ENCODE measurements at places on chromosomes 1 and 21.

GRCh38 chr1:69528376-69528775, 39.3 kb upstream of the LRRC7 start:
- no peak for ATAC-seq

DNA sequence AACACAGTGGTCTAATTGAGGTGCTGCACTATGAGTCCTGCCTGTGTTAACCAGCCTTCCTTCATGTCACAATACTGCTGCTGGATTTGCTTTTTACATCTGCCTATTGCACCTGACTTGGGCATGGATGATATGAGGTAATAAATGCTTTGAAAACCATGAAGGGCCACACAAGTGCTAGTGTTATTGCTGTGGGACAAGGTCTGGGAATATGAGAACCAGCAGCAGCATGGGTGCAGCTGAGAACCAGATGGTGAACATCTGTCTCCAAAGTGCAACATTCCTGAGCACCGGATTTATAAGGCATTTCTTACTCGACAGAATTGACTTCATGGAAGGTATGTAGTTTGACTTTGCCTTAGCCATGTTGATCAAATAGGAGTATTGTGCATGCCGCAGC, 16.6 kb downstream of the TRIM45 start:
- ATAC-seq = no peak

DNA sequence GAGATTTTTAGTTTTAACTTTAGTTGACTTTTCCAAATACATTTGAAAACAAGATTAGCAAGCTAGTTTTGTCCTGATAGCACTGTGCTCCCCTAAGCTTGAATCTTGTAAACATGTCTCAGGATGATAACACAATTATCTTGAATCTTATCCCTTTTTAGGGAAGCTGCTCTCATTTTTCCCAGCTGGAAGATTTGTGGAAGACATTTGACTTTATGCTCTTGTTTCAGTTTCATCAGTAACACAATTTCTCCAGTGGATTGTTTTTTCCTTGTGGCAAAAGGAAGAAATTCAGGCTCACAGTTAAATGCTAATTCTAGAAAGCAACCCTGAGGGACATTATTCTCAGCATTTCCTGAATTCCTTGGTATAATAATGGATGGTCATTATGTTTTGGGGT, 88.8 kb downstream of the CDC7 start:
- no peak for ATAC-seq

- ATAC-seq = no peak
Measured at GRCh38 chr1:170623171-170623570, 40.8 kb upstream of the PRRX1 start.

- no peak for ATAC-seq
Measured at GRCh38 chr1:1529936-1530335, 10.5 kb downstream of the TMEM240 start.

DNA sequence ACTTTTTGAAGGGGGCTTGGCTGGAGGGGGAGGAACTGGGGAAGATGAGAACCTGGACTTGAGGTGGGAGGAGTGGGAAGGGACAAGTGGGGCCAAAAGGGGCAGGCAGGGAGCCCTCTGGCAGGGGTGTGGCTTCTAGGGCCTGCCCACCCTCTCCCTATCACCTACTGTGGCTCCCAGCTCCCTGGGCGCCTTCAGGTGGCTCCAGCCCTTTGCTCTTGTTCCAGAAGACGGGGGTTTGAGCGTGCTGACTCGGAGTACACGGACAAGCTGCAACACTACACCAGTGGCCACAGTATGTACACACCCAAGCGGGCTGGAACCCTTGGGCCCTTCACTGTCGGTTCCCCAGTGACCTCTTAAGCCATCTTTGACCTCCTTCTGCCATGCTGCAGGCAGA, 76.5 kb downstream of the LACTBL1 start:
- ATAC-seq = no peak

- no peak for ATAC-seq
Measured at GRCh38 chr1:50570066-50570468, 146.8 kb upstream of the DMRTA2 start.

DNA sequence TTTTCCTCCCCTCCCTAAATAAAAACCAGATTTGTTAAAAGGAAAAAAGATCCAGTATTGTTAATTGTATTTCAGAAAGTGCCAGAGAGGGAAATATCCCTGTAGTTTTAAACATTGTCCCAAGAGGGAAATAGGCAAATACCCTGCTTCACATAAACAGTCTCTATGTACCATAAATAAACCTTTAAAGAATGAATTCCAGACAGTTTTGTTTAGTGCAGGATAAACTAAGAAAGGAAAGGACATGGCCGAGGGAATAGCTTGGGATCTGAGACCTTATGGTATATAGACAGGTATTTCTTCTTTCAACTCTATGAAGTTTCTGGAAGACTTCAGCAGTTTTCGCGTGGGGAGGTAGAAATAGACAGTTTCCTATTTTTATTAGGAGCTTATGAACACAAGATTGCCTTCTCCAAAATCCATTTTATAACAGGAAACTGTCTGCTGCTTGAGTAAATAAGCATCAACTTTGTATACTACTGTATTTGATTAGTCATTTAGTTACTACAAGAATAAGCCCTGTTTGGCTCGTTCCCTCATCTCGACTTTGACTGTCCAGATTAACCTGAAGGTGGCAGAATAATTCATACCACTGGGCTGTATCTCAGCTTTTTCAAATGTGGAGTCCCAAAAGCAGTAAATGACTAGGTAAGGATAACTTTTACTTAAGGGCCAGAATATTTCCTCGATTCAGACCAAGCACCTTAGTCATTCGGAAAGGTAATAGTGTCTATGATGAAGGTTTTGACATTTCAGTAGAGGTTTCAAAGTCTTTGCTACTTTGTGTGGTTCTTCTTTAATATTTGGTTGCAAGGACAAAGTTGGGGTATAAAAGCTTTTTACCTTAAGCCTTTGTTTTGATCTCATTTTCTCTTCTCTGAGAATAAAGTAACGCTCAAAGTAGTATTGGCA, 177.5 kb downstream of the VPS13D start:
- ATAC-seq = peak; percentile 62

- ATAC-seq = peak; percentile 2
Measured at GRCh38 chr1:51729824-51730301, 113.0 kb downstream of the OSBPL9 start.

- no peak for ATAC-seq
Measured at GRCh38 chr1:183173828-183174227, 12.2 kb upstream of the LAMC2 start.

DNA sequence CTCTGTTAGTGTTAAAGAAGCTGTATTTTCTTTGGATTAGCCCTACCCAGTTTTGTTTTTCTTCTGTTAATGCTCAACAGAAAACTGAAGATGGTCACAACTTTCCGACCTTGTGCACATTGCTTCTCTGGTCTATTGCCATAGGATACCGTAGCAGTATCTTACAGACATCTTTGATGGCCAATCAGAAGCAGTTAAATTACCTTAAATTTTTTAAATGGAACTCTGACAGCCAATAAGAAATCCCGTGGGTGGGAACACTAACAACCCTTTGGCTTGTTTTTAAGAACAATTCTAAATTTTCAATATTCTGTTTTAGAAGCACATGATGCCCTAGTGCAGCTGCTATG, 17.2 kb downstream of the NFYC start:
- peak; percentile 73 for ATAC-seq
